ENCODE measurements at places on chromosomes 6 and 20.

- no peak for DNase-seq
Observed at GRCh38 chr6:122709922-122710512, 69.5 kb upstream of the FABP7 start.

DNA sequence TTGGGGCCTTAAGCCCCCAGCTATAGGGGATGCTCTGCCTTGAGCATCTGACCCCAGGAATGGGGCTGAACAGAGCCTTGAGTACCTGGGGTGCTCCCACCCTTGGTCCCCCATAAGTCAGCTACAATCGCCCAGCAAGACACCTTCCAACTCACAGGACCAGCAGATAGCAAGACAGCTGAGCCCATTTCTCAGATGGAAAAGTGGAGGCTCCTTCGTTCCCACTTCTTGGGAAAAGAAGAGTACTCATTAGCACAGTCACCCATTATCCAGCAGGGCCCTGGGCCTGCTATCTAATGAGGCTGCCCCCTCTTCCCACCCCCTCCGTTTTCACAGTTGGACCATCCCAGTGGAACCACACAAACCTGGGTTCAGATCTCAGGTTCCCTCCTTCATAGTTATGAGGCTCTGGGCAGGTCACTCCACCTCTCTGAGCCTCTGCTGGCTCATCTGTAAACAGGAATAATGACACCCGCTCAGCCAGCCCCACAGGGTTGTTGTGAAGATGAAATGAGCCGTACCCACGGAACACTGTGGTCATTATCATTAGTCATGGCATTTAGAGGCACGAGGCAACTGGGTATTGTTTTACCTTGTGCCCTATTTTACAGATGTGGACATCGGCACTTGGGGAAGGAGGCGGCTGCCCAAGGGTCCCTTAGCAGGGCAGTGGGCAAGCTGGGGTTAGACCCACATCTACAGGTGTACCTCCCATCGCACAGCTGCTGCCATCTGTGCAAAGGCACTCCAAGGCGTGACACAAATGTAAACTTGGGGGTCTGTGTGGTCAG, 4.5 kb downstream of the LPIN3 start:
- DNase-seq = no peak

GRCh38 chr6:27138837-27139755, 108.4 kb upstream of the PRSS16 start:
- peak; percentile 47 for DNase-seq

- DNase-seq = peak; percentile 85
Observed at GRCh38 chr6:159981403-159982245, 12.7 kb downstream of the IGF2R start.

DNA sequence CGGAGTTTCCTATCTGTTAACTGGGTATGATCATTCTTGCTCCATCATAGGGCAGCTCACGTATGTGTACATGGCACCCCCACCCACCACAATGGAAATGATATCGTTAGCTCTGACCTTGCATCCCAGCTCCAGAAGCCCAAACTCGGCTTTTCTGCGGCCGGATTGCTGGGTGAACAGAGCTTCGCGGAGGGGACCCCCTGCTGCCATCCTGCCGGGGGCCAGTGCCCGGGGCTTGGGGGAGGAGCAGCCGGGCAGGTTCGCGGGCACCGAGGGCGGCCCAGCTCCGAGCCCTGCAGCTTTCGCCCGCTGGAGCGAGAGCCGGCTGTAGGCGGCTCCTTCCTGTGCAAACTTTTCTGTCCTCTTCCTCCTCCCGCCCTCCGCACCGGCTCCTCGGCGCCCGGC, 24.9 kb upstream of the FUCA2 start:
- peak; percentile 27 for DNase-seq

DNA sequence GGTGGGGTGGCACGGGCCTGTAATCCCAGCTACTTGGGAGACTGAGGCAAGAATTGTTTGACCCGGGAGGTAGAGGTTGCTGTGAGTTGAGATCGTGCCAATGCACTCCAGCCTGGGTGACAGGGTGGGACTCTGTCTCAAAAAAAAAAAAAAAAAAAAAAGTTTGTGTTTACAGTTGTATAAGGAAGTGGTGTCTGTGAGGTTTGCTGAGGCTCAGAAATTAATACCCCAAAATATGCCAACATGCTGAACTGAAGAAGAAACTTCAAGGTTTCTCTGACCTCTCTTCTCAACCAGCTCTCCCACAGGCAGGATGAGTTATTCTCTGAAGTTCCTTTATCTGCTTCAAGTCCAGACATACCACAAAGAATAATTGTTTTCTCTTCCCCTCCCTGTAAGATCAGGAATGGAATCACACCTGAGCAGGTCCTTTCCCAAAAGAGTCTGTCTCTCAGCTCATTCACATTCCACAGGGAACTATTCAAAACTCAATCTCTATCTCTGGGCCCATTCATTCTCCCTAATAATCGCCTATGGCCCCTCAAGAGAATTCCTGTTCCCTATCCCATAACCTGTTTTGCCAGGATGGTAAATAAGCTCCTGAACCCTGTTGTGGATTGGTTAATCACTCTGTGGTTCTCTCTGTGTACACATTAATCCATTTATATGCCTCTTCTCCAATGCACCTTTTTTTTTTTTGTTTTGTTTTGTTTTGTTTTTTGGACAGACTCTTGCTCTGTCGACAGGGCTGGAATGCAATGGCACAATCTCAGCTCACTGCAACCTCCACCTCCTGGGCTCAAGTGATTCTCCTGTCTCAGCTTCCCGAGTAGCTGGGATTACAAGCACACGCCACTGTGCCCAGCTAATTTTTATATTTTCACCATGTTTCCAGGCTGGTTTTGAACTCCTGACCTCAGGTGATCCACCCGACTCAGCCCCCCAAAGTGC, 17.4 kb upstream of the KIFC1 start:
- DNase-seq = no peak

- DNase-seq = peak; percentile 80
Observed at GRCh38 chr20:47354714-47355488, 1.6 kb downstream of the ZMYND8 start.

GRCh38 chr6:170007468-170008293, 256.3 kb downstream of the ERMARD start:
- DNase-seq = no peak

DNA sequence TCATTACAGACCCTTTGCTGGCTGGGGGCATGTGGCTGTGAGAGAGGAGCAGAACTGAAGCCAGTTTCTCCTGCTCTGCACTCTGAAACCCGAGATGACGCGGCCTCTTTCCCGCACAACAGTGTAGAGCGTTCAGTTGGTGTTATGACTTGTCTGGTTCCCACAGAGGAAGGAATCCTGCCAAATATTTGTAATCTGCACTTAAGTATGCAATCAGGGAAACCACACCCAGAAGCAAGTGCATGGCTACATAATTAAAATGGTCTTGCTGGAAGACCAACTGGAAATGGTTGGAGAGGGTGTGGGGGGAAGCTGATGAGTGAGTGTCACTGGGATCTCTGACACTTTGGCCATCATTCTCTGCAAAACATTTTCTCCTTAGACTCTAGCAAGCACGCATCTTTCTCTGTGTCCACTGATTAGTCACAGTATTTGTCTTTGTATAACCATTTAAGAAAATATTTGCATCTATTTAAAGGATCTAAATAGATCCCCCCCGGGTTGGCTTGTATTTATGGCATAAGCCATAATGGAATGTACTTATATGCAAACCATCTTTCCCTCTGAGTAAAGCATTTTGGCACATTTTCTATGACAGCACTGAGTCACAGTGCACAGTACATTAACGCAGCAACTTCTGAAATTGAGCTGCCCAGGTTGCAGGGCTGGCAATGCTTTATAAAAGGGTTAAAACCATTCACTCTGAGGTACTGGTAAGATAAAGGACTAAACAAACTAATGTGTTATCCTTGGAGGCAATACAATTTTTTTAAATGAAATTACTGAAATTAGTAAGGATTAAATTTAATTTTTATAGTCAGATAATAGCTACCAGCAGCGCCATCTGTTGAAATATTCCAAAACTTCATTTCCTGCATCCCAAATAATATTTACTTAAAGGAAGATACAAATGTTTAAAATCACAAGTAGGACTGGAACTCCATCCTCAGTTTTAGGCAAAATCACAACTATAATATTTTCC, 76.7 kb downstream of the FOXC1 start:
- DNase-seq = peak; percentile 96

- DNase-seq = no peak
Observed at GRCh38 chr20:54744097-54744496, 268.7 kb downstream of the DOK5 start.

- no peak for DNase-seq
Observed at GRCh38 chr20:44342248-44342647, 5.4 kb downstream of the R3HDML start.

- DNase-seq = peak; percentile 37
Observed at GRCh38 chr6:99613409-99613704, 6.7 kb downstream of the PRDM13 start.

DNA sequence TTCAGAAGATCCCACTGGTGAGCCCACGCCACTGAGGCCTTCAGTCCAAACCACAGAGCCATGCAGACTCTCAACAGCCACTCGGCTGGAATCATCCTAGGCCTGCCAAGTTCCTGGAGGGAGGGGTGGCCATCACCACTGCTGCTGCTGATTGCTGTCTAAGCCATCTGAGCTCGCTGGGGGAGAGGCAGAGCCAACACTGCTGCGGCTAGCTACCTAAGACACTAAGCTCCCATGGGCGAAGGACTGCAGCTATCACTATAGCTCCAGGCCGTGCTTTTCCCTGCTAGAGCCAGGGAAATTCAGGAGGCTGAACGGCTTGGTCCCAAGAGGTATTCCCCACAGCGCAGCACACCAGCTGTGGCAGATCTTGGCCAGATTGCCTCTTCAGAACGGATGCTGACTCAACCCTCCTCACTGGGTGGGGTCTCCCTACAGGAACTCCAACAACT, 73.6 kb downstream of the TBC1D32 start:
- DNase-seq = peak; percentile 79

DNA sequence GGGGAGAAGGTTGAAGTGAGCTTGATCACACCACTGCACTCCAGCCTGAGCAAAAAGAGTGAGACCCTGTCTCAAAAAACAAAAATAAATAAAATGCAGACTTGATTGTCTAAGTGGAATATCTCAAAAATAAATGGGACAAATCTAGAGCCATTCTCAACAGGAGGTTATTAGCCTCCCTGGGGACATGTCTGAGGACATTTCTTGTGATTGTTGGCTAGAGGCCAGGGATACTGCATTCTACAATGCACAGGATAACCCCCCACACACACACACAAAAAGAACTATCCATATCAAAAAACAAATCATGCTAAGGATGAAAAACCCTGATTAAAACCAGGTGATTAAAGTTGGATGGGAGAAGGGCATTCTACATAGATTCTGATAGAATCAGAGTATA, 37.5 kb downstream of the FAM217A start:
- peak; percentile 30 for DNase-seq

DNA sequence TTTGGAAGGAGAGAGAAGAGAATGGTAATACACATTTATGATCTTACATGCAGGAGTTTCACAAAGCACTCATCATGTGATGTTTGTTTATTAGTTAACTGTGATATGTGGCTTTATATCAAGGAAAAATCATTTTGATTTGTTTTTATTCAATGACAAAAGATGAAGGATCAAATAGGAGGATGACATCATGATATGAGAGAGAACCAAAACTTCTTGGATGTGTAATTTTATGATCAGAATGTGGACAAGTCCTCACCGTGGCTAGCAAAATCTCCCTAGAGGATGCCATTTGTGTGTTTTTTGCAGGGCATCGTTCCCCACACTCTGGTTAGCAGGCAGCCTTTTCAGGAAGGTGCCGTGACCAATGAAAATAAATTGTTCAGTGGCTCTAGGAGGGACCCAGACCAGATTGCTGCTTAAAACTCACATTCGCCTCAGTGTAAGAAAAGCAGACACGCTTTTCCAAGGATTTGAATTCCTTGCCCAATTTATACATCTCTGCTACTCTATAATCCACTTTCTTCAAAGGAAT, 552.7 kb downstream of the NKAIN2 start:
- no peak for DNase-seq

DNA sequence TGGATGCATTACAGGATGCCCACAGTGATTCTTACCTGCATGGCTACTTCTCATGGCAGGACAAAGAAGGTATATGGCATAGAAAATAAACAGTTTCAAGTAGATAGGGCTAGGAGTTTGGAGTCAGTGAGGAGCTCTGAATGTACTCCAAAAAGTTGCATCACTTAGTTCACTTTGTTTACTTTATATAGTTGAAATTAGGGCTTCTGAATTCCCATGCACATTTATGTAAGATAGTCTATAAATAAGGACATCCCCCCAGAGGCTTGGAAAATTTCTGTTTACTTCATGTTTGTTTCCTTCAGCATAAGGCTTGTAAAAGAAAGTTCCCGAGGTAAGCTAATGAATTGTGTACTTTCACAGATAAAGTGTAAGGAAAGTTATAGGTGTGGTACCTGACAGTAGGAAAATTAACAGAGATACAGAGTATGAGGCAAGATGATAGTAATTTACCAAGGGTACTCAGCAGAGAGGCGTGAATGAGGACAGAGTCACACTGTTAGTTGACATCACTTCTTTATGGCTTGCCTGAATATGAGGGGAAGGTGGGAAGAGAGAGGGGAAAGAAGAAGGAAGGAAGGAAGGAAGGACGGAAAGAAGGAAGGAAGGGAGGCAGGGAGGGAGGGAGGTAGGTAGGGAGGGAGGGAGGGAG, 51.1 kb downstream of the ADTRP start:
- DNase-seq = no peak
